ENCODE measurements at places on chromosomes 4 and X.

DNA sequence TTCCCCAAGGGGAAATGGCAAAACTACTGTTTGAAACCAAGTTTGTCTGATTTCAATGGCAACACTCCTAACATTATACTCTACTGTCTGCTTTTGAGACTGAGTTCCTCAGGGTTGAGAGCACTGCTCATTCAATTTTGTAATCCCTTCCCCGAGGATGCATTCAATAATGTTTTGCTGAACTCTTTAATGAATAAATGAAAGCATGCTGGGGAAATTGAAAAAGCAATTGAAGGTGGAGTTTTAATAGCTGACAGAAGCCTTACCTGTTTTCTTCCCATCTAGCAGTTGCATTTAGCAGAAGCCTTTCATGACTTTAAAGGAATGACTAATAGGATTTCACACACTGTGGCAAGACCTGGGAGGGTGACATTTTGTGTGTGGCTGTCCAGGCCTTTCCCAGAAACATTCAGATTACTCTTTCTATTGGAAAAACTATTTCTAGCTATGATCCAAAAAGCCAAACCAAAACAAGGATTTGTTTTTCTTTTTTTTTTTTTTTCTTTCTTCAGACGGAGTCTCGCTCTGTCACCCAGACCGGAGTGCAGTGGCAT, 45.1 kb downstream of the DTHD1 start:
- DNase-seq = no peak

GRCh38 chrX:1316527-1316926, 20.1 kb upstream of the IL3RA start:
- no peak for DNase-seq

- no peak for DNase-seq
Measured at GRCh38 chr4:122833999-122834398, 7.4 kb downstream of the FGF2 start.

- no peak for DNase-seq
Measured at GRCh38 chrX:39921838-39922237, 175.9 kb downstream of the BCOR start.

DNA sequence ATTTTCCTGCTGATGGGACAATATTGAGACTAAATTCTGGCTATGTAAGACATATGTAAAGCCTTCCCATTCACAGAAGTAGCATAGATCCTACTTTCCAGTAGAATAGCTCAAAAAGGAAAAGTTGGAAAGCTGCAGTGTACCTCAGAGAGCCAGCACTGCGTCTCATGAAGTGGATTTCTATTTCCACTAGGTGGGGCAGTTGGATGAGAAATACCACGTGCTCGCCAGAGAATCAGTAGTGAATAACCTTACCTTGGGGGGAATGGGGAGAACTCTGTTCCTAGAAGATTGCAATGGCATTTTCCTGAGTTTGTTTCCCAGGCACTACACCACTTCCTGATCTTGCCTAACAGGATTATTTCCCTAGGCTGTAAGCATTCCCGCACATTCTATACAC, 907.1 kb downstream of the FSTL5 start:
- no peak for DNase-seq

- no peak for DNase-seq
Measured at GRCh38 chr4:79678472-79679202, 270.6 kb upstream of the GK2 start.

DNA sequence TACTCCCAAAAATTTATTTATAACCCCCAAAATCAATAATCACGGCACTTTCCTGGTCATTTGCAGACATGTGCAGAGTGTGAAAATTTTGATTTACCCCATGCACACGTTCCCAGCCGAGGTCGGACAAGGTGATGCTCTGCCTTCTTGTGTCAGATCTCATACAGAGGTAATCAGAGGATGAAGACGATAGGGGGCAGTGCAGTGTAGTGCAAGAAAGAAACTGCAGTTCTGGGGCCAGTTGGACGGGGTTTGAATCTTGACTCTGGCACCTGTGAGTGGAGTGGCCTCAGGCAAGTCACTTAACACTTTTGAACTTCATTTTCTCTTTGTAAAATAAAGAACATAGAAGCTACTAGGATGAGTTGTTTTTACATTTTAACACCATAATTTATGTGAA, 88.4 kb downstream of the FRMPD3 start:
- DNase-seq = no peak

- no peak for DNase-seq
Measured at GRCh38 chrX:42246814-42247213, 323.5 kb upstream of the CASK start.

- DNase-seq = peak; percentile 20
Measured at GRCh38 chr4:99723612-99724011, 66.0 kb upstream of the C4orf54 start.

DNA sequence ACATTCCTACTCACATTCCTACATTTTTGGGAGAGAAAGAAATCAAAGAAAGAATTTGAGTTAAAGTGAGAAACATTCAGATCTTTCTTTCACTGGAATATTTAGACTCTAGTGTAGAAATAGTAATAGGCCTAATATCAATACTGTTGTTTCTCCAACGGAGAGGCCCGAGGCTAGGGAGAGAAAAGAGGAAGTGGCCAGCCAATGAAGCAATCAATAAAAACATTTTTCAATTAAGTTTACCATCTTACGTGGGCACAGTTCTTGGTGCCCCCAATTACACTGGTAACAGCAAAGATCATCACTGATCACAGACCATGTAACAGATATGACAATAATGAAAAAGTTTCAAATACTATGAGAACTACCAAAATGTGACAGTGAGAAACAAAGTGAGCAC, 281.4 kb downstream of the GPM6A start:
- no peak for DNase-seq

DNA sequence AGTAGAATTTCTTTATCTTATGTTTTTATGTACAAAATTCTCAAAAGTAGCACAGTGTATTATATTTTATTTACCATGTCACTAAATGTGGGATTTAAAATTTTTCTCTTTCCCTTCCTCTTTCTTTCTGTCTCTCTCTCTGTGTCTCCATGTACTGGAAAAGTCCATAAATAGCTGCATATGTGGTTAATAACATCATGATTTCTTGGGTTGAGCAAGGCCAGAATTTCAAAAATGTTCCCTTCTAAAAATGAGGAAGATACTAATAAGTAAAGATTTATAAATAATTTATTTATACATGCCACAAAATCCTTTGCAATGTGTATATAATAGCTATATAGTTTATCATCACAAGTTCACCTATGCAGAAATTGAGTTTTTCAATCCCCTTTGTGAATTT, 29.1 kb upstream of the DKK2 start:
- DNase-seq = no peak

GRCh38 chr4:173746424-173746823, 216.4 kb upstream of the HAND2 start:
- no peak for DNase-seq

DNA sequence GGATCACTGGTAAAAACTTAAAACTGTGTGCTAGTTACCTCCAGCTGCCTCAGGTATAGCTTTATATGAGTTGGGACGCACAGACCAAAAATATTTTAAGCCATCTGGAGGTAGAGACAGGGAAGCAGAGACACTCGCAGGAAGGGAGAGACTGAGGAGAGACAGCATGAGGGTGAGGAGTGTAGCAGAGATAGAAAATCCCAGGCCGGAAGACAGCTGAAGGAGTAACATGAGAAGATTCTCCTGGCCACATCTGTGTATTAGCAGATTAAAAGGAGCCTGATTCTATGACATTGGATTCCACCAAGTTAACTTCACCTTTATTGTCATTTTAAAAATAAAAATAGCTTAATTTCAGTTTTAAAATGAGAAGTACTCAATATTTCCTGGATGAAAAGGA, 84.3 kb downstream of the PDLIM5 start:
- DNase-seq = no peak

- DNase-seq = no peak
Measured at GRCh38 chr4:87530868-87531267, 1.7 kb upstream of the SPARCL1 start.

GRCh38 chrX:43238461-43238945, 417.6 kb upstream of the MAOA start:
- no peak for DNase-seq

- no peak for DNase-seq
Measured at GRCh38 chr4:177301126-177301639, 8.5 kb upstream of the NEIL3 start.

DNA sequence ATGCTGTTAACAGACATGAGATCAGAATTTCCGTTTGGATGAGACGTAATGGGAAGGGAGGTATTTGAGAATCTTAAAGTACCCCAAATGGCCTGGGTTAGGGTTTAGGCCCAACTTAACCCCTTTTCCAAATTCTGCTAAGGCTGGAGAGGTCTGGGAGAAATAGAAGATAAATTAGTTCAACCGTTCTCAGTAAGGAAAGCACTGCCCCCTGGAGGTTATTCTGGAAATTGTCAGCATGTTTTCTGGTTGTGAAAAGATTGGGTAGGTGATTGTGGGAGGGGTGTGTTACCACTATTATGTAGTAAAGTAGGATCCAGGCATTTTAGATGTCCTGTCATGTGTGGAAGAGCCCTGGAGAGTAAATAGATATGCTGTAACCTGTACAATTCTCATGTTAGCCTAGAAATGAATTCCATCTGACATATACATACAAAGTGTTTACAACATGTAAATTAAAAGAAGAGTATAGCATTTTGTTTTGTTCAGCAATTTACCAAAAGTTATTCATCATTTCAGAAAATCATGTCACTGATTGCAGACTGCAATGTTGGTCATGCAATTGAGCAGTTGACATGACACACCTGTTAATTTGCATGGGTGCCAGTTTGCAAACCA, 26.8 kb upstream of the GRXCR1 start:
- peak; percentile 11 for DNase-seq

- no peak for DNase-seq
Measured at GRCh38 chr4:47737326-47737725, 100.5 kb downstream of the CORIN start.

GRCh38 chr4:80069108-80069836, 3.8 kb downstream of the ANTXR2 start:
- DNase-seq = no peak

- DNase-seq = no peak
Measured at GRCh38 chr4:78870056-78870455, 69.2 kb downstream of the PAQR3 start.

DNA sequence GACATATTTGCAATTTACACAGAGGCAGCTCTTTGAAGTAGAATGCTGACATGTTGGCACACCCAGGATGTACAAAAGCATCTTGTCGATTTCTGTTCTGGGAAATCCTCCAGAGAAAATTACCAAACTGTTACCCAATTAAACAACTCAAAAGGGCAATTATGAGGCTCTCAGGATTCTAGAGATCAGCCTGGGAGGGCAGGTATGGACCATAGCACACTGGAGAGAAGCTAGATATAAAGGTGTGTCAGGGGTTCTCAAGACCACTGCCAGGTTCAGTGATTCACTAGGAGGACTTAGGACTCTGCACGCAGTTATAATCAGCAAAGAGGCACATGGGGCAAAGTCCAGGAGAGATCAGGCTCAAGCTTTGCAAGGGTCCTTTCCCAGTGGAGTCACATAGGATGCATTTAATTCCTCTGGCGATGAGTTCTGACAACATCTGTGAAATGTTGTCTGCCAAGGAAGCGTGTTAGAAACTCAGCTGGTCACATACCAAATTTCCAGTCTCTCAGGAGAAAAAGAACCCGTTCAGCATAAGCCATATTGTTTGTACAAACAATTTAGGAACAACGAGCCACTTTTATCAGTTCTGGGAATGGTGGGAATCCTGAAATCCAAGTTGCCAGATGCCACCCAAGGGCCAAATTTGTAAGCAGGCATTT, 100.8 kb downstream of the SYTL5 start:
- DNase-seq = no peak

- no peak for DNase-seq
Measured at GRCh38 chrX:100315566-100315965, 94.5 kb downstream of the PCDH19 start.

- DNase-seq = peak; percentile 54
Measured at GRCh38 chr4:16684097-16684496, 214.3 kb downstream of the LDB2 start.

DNA sequence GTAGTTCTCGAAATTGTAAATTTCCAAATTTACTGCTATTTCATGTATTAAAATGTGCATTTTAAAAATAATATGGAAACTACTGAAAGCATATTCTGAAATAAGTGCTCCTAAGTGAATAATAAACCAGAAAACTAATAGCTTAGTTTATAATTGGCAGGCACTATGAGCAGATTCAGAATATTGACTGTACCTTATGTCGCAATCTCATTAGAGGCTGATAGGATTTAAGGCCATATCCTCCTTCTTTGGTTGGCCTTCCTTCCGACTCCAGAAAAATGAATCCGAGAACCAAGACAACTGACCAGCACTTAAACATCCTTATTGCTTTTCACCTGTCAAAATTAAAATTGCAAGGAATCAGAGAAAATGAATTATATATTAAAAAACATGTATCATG, 52.7 kb downstream of the FSTL5 start:
- DNase-seq = no peak

DNA sequence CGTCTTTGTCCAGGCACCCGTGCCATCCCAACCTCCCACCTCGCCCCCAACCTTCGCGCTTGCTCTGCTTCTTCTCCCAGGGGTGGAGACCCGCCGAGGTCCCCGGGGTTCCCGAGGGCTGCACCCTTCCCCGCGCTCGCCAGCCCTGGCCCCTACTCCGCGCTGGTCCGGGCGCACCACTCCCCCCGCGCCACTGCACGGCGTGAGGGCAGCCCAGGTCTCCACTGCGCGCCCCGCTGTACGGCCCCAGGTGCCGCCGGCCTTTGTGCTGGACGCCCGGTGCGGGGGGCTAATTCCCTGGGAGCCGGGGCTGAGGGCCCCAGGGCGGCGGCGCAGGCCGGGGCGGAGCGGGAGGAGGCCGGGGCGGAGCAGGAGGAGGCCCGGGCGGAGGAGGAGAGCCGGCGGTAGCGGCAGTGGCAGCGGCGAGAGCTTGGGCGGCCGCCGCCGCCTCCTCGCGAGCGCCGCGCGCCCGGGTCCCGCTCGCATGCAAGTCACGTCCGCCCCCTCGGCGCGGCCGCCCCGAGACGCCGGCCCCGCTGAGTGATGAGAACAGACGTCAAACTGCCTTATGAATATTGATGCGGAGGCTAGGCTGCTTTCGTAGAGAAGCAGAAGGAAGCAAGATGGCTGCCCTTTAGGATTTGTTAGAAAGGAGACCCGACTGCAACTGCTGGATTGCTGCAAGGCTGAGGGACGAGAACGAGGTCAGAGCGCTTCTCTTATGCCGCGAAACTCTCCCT, at the start of gene TET2:
Gene TET2 (plus strand): TSS at position 601 of the 740 bp plus-strand sequence. CDS start 87,067 bp downstream, outside the sequence.
- DNase-seq = no peak

DNA sequence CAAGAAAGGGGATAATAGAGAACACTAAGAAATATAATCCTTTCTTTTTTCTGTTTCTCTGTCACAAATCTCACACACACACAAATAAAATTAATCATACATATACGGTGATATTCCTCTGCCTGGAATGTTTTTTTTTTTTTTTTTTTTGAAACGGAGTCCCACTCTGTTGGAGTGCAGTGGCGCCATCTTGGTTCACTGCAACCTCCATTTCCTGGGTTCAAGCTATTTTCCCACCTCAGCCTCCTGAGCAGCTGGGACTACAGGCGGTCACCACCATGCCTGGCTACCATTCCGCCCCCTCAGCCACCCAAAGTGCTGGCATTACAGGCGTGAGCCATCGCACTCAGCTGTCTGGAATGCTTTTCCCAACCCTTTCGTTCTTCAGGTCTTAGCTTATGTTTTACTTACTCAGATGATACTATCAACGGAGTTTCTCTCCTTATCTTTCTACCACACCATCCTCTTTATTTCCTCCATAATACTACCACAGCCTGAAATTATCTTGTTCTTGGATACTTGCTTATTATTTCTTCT, 69.3 kb downstream of the ANKRD17 start:
- DNase-seq = no peak
